NCI-H187 treated with DMSO at 0.1 percent for 48 hours (cell line): ENCODE measurements at places on chromosomes 11 and 22.

DNA sequence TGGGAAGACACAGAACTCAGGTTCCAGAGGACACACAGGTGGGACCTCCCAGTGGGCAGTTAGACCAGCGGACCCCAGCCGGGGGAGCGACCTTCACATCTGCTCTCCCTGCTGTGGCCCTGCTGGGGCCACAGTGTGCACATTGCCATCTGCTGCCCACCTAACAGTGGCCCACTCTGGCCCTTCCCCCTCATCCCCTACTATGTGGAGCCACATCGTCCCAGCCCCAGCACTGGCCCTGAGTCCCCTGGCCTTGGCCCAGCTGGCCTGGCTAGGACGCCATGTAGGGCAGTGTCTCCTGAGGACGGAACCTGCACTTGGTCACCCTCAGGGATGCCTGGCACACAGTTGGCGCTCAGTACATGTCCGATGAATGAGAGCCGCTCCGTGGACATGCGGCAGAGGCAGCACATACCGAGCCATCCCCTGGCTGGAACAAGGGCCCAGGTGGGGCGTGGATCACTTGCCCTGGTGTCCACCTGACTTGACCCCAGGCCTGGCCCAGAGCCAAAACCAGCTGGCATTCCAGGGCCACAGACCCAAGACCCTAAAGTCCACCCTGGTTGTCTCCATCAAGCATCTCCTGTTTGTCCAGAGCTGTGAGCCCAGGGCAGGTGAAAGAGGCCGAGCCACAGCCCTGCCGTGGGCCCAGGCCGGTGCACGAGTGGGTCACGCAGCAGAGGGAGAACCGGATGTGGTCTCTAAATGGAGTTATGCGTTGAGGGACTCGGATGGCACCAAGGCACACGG, 93.1 kb upstream of the FGF3 start:
- DNase-seq: no peak

DNA sequence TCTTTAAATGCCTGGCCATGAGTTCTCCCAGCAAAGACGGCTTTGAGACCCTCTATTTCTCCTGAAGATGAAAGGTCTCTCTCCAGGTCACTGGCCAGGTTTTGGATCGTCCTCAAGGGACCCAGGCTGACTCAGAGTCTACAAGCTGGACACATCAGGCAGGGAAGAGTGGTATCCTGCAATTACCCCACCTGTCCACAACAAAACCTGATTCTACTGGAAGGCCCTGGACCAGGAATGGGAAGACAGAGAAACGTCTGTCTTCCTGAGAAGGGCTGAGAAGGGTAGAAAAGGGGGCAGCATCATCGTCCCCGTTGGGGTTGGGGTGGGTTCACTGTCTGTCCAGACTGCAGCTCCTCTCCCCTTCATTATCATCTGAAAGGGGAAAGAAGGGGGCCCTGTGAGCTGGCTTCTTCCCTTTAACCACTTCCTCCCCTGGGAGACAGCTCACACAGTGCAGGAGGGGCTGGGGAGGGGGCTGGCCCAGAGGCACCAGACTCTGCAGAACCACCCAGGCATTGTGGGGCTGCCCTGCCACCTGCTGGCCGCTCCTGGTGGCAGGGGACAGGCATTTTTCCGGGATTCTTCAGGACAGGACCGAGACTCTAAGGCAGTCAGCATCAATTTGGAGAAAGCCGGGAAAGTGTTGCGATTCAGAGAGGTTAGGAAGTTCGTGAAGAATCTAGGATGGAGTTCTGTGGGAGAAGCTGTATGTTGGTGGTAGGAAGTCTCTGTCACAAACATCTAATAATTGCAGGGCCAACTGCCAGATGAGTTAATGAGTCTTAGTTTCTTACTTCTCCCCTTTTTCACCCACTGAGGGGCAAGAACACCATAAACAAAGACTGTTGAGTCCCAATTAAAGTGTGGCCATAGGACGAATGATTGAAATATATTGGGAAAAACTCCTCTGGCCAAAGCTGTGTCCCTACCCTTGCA, 57.6 kb downstream of the SYN3 start:
- DNase-seq: no peak

GRCh38 chr22:17199003-17199731, 20.1 kb downstream of the ADA2 start:
- peak; percentile 45 for DNase-seq

GRCh38 chr11:35791088-35791958, 128.7 kb downstream of the TRIM44 start:
- DNase-seq: peak; percentile 62

DNA sequence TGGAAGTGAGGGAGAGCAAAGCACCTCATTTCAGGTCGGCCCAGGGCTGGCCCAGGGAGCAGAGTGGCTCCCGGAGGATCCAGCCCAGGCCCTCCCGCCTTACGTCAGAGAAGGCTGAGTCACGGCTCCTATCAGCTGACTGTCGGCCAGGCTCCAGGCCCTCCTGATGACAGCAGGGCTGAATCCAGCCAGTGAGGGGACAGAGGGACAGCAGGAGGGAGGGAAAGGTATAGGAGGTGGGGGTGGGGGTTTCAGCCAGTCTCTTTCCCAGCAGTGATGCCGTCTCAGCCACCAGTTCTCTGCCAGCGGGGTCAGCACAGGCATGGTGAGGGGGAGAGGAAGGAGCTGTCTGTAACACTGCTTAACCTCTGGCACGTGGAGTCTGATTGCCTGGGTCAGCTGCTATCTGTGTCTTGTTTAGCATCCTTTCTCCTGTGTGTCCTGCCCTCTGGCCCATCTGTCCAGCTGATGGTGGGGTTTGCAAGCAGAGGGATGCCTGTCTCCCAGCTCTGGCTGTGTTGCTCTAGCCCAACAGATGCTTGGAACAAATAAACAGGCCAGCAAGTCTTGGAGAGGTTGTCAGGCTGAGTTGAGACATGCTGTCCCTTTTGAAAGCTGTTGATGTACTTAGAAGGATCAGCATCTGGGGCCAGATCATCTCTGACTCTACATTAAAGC, 74.0 kb downstream of the ADAMTS15 start:
- DNase-seq: no peak
